ENCODE measurements at places on chromosomes 6 and 20.

DNA sequence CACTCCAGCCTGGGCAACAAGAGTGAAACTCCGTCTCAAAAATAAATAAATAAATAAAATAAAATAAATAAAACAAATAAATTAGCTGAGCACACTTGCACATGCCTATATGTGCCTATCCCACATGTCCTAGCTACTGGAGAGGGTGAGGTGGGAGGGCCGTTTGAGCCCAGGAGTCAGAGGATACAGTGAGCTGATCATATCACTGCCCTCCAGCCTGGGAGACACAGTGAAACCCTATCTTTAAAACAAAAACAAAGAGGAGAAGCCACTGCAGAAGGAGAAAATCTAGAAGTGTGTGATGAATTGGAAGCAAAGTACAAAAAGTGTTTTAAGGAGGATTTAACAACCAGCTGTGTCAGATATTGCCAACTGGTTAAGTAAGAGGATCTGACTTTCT is 728.4 kb downstream of the PTPRT start:
- DNase-seq: no peak

- DNase-seq: no peak
These were observed 230.9 kb upstream of the CITED2 start for GRCh38 chr6:139605350-139605749.

DNA sequence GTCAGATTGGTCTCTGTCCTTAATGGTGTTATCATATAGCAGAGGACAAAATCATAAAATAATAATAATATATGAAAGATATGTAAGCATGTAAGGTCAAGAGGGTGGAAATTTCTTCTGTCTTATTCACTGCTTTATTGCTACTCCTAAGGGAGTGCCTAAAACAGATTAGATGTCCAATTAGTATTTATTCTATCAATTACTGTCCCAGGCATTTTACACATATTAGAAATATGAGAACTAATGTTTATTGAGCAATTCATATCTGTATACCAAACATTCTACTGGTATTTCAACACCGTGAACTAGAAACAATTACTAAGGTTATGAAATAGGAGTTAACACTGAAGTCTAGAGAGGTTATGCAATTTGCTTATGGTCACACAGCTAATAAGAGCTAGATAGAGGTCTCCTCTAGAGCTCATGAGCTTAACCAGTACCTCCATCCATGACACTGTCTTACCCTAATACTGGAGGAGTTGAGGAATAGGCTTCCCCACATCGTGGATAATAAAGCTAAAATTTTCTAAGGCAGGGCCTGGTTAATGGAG is 302.3 kb downstream of the PLCB1 start:
- DNase-seq: no peak

GRCh38 chr6:157535340-157536222 is 154.6 kb downstream of the ZDHHC14 start:
- no peak for DNase-seq

- no peak for DNase-seq
These were observed 57.3 kb upstream of the THBS2 start for GRCh38 chr6:169310983-169311382.

DNA sequence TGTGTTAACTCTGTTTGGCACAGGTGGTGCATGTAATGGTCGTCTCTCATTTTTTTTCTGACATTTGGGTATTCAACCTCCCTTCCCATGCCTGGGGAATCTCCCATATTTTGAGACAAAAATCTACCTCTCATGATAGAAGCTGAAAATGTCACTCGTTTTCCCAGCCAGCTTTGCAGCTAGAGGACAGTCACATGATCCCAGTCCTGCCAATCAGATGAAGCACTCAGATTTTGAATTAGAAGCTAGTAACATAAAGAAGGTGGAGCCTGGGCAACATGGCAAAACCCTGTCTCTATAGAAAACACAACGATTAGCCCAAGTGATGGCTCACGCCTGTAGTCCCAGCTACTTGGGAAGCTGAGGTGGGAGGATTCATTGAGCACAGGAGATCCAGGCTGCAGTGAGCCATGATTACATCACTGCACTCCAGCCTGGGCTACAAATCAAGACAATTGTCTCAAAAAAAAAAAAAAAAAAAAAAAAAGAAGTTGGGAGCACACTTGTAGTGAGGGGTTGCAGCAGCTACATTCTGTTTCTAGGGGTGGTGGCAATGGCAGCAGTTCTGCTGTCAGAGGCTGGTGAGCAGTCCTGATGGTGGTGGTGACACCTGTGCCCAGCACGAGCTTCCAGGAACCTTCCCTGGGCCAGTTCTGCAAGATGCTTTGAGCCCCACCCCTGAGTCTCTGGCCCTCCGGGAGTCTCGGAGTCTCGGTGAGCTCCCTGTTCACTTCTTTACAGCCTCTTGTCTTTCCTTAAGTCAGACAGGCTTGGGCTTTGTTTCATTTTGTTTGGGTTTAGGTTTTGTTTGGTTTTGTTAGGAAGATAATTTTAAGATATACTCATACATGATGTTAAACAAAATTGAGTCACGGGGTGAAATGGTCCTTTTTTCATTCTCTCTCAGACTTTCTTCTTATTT is 94.1 kb upstream of the KCNG1 start:
- DNase-seq: peak; percentile 27

All from RKO (cell line).